ENCODE measurements at places on chromosomes 1 and 21. TPM values are rescaled to one million over a fixed set of nuclear protein-coding genes. Genes with fewer than 3 reads are reported as not detected.
A peak's percentile ranks its signal among the peaks of the same experiment; 100 is the strongest.

Gene CD1D
- not detected for total RNA-seq

Gene DMRTA2
- total RNA-seq = not detected

GRCh38 chr1:182054698-182055326 lies 6.7 kb downstream of the ZNF648 start:
- H3K4me3 ChIP-seq = no peak overlapping the region
- H3K27me3 ChIP-seq = peaks cover 19% of the 10 kb centered on the region
- no peak overlapping the region for H3K27ac ChIP-seq
- no peaks in the 10 kb centered on the region for H3K36me3 ChIP-seq

- no peak overlapping the region for H3K4me3 ChIP-seq
- H3K27me3 ChIP-seq = no peaks in the 10 kb centered on the region
- DNase-seq = no peak
- H3K4me1 ChIP-seq = peaks cover 3% of the 10 kb centered on the region
- H3K27ac ChIP-seq = no peak overlapping the region
Measured at GRCh38 chr1:151858886-151859665, 5.6 kb upstream of the THEM5 start.

Gene NRDC
- total RNA-seq = 153 TPM

- no peaks in the 10 kb centered on the region for H3K27me3 ChIP-seq
- no peaks in the 10 kb centered on the region for H3K36me3 ChIP-seq
- no peak overlapping the region for H3K4me3 ChIP-seq
- no peak for DNase-seq
- H3K27ac ChIP-seq = no peak overlapping the region
Measured at GRCh38 chr1:69312055-69312732, 255.5 kb upstream of the LRRC7 start.

DNA sequence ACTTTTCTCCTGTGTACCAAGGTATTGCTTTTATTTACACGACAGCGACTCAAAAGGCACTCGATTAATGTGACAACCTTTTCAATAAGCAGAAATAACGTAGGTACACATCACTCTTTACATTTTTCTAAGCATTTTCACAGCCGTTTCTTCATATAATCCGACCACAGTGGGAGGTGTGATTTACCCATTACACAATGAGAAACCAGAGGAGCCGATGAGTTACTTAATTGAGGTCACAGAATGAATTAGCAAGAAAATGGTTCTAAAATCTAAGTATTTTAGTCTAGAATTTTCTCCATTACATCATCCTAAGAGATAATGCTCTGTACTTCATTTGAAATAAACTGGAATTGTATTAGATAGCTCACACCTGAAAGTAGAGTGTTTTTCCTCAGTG lies 71.5 kb downstream of the UMODL1 start:
- H3K4me3 ChIP-seq = no peak overlapping the region
- peaks cover 3% of the 10 kb centered on the region for H3K4me1 ChIP-seq
- no peaks in the 10 kb centered on the region for H3K36me3 ChIP-seq

DNA sequence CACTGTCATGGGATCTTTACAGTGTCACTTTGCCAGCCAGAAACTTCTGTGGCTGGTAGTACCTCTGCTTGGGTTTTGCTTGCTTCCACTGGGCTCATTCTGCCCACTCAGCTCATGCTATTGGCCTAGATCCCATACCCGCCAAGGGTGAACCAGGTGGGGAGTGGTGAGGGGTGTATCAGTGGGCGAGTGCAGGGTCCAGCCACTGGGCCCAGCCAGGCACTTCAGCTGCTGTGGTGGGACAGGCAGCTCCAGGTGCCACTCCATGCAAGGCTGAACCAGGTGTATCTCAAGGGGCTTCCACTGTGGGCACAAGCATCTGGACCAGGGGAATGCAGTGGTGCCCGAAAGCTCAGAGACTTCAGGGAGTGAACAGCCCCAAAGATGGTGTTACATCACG lies 398.2 kb downstream of the NCAM2 start:
- no peaks in the 10 kb centered on the region for H3K27me3 ChIP-seq
- no peak overlapping the region for H3K27ac ChIP-seq
- no peaks in the 10 kb centered on the region for H3K36me3 ChIP-seq
- no peak for DNase-seq
- H3K4me1 ChIP-seq = no peaks in the 10 kb centered on the region

GRCh38 chr1:47067097-47067594 lies at the start of gene CYP4Z1:
CYP4Z1 (plus strand) TSS chr1:47067231; CDS start chr1:47067491, 260 bp downstream.
- H3K4me1 ChIP-seq = no peaks in the 10 kb centered on the region
- H3K27ac ChIP-seq = no peak within 1 kb of the TSS
- no peak for DNase-seq
- H3K4me3 ChIP-seq = no peak within 1 kb of the TSS

DNA sequence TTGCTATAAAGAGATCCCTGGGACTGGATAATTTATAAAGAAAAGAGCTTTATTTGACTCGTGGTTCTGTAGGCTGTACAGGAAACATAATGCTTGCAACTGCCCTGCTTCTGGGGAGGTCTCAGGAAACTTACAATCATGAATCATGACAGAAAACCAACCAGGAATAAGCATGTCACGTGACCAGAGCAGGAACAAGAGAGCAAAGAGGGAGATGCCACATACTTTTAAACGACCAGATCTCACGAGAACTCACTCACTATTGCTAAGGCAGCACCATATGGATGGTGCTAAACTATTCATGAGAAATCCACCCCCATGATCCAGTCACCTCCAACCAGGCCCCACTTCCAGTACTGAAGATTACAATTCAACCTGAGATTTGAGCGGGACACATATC lies 49.8 kb upstream of the RCC1 start:
- peaks cover 12% of the 10 kb centered on the region for H3K4me1 ChIP-seq
- H3K36me3 ChIP-seq = peaks cover 5% of the 10 kb centered on the region
- DNase-seq = peak; percentile 15
- no peak overlapping the region for H3K4me3 ChIP-seq
- no peaks in the 10 kb centered on the region for H3K27me3 ChIP-seq

DNA sequence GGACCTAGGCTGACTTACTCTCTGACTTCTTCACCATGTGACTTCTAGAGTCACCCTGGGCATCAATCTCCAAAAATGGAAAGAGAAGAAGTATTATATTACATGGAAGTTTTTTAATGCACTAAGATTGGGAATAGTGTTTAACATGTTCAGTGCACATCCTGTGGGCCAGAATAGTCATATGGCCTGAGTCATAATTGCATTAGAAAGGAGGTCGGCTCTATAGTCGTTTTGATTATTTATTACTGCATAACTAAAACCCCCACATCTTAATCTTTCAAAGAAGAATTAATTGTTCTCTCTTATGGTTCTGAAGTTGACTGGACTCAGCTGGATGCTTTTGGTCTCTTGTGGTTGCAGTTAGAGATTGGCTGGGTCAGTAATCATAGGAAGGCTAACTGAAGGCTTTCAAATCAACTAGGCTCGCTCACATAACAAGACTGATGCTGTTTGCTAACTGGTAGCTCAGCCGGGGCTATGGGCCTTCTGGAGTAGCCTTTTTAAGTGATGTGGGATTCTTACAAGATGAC lies 810.6 kb upstream of the ADGRL4 start:
- H3K4me3 ChIP-seq = no peak overlapping the region
- no peaks in the 10 kb centered on the region for H3K27me3 ChIP-seq
- no peak overlapping the region for H3K27ac ChIP-seq
- DNase-seq = no peak

Gene CD5L
- not detected for total RNA-seq

DNA sequence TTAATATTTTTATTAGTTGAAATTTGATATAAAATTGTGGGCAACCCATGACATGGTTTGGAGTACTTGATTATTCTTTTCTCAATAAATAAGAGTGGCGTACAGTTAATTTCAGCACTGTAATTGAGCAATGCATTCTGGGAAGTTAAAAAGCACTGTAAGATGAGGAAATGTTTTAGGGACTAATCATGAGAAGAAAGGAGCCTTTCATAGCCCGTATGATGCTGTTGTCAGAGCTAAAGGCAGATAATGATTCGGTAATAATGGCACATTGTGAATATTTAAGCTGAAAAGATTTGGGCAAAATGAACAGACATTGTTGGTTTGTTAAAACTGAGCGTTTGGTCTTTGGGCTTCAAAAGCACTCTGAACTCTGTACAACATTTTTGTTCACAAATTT lies 139.3 kb downstream of the NFIA start:
- H3K27me3 ChIP-seq = peaks cover 2% of the 10 kb centered on the region
- no peak overlapping the region for H3K4me3 ChIP-seq
- no peaks in the 10 kb centered on the region for H3K36me3 ChIP-seq
- H3K27ac ChIP-seq = no peak overlapping the region
- no peak for DNase-seq

Gene CPTP
- 12.1 TPM for total RNA-seq

DNA sequence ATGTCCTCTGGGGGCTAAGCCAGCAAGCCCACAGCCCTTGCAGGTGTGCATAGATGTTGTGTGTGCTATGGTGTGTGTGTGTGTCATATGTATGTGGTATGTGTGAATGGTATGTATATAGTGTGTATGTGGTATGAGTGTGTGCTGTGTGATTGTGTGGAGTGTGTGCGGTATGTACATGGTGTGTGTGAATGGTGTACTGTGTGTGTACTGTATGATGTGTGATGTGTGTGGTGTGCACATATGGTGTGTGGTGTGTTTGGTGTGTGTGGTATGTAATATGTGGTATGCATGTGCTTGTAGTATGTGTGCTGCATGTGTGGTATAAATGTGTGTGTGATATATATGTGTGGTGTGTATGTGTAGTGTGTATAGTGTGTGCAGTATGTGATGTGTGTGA lies 107.0 kb downstream of the CAPN8 start:
- no peaks in the 10 kb centered on the region for H3K4me1 ChIP-seq
- no peaks in the 10 kb centered on the region for H3K27me3 ChIP-seq
- no peak overlapping the region for H3K27ac ChIP-seq

GRCh38 chr1:79124756-79125155 lies 118.2 kb upstream of the ADGRL4 start:
- no peaks in the 10 kb centered on the region for H3K27me3 ChIP-seq
- no peaks in the 10 kb centered on the region for H3K36me3 ChIP-seq

- no peak for DNase-seq
- H3K36me3 ChIP-seq = no peaks in the 10 kb centered on the region
- no peak overlapping the region for H3K27ac ChIP-seq
- H3K4me3 ChIP-seq = no peak overlapping the region
- no peaks in the 10 kb centered on the region for H3K4me1 ChIP-seq
- peaks cover 8% of the 10 kb centered on the region for H3K27me3 ChIP-seq
Measured at GRCh38 chr1:245654460-245655050, 499.8 kb downstream of the KIF26B start.

DNA sequence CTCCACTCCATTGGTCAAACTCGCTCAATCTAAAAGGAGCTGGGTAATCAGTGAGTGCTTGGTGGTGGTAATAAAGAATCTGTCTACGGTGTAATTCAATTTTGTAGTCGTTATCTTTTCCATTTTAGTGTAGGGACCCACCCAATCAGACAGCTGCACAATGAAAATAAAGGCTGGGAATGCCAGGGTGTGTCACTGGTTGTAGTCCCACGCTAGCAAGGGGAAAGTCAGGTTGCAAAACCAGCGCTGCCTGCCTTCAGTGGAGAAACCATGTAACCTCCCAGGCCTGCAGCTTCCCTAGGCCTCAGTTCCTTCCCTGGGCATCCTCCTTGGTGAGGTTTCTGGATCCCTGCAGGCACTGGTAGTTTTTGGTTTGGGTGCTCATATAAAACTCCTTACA lies 49.4 kb upstream of the PPP2R5A start:
- no peaks in the 10 kb centered on the region for H3K36me3 ChIP-seq
- H3K4me3 ChIP-seq = no peak overlapping the region
- peaks cover 32% of the 10 kb centered on the region for H3K4me1 ChIP-seq
- H3K27me3 ChIP-seq = no peaks in the 10 kb centered on the region
- no peak for DNase-seq

DNA sequence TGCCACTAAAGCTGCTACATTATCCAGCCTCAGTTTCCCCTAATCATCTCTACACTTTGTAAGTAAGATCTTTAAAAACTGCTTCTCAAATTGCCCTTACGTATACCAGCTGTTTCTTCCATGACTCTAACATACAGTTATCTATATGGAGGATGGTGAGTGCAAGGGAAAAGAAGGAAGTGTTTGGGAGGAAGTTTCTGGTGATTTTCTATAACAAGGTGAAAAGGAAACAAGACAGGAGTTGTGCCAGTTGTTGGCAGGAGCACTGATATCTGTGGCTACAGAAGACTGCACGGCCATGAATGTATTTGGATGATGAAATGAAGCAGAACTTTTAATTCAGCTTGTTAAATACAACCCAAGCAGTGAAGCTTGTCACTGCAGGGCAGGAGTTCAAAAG lies 32.3 kb upstream of the NHLH2 start:
- H3K27me3 ChIP-seq = peaks cover 23% of the 10 kb centered on the region
- no peak overlapping the region for H3K27ac ChIP-seq
- DNase-seq = no peak
- no peak overlapping the region for H3K4me3 ChIP-seq
- no peaks in the 10 kb centered on the region for H3K4me1 ChIP-seq
- H3K36me3 ChIP-seq = no peaks in the 10 kb centered on the region

GRCh38 chr21:33434770-33435360 lies 31.7 kb downstream of the IFNGR2 start:
- H3K36me3 ChIP-seq = peaks cover 51% of the 10 kb centered on the region
- H3K4me1 ChIP-seq = peaks cover 27% of the 10 kb centered on the region
- peak; percentile 44 for DNase-seq
- H3K27ac ChIP-seq = peak overlapping the region; percentile 76
- H3K27me3 ChIP-seq = no peaks in the 10 kb centered on the region

Gene MTR
- 46.3 TPM for total RNA-seq

DNA sequence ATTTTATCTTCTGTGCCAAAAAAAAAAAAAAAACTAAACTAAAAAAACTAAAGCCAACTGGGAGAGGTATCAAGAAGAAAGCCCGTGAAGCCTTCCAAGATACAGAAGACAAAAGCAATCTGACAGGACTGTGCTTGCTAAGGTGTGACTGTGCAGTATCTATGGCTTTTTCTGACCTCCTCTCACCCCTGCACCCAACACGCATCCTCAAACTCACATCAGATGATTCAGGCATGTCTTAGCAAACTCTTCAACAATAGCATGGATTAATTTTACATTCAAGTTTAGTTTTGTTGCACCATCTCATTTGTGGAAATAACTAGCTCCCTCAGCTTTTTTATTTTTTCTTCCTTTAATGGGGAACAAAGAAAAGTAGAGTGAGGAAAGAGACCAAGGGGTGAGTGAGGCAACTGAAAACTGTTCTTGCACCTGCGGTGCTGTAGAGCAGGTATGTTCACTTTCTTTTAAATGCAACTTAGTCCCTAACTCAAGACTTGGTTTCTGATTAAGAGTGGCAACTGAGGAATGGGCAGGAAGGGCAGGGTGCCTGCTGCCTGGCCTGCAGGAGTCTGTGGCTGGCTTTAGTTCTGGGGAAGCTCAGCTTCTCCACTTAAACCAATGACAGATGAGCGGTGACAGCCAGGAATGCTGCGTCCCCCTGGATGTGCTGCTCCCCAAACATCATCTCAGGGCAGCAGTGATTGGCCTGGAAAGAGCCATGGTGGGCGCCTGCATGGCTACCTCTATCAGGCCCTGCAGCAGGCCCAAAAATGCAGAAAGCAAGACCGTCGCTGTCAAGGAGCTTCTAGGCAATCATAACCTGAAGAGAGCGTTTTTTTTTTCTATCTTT lies 71.3 kb upstream of the LRRC8B start:
- no peaks in the 10 kb centered on the region for H3K36me3 ChIP-seq
- H3K4me3 ChIP-seq = no peak overlapping the region
- peaks cover 24% of the 10 kb centered on the region for H3K4me1 ChIP-seq
- no peak overlapping the region for H3K27ac ChIP-seq
- H3K27me3 ChIP-seq = peaks cover 17% of the 10 kb centered on the region
